ENCODE measurements at places on chromosomes 1 and 21.
A peak's percentile ranks its signal among the peaks of the same experiment; 100 is the strongest.

DNA sequence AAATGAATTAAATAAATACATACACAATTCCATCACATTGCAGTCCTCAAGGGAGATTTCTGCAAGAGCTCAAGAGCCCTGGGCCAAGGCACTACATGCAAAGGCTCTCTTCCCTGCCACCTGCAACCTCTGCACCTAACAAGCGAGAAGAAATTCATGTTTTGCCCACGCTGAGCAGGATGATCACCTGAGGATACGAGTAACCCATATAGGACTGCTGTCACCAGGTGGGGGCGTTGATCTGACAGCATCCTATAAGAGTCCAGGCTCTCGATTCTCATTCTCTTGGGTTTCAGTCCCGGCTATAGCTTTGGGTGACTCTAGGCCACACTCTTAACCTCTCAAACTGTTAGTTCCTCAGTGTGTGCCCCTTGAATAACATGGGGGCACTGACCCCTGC lies 18.7 kb upstream of the SPOCD1 start:
- DNase-seq, result no peak

DNA sequence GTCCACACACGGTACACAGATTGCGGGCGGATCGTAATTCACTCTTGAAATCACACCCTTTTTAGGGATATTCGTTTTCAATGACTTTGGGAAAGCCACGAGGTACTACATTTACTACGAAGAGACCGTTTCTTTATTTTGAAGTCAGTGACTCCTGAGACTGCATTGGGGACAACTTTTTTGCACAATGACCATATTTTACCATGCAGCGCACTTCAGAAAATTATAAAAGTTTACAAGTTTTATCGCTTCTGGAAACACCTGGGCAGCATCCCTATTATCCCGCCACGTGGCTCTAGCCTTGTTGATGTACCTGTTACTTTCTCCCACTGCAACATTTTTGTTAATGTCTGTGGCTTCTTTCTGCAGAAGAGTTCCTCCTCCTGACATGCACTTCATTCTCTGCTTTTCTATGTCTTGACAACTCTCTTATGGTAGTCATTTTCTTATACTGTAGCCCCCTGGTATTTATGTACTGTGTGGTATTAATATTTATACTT lies 1.3 kb upstream of the AKT3 start:
- no peak for DNase-seq

DNA sequence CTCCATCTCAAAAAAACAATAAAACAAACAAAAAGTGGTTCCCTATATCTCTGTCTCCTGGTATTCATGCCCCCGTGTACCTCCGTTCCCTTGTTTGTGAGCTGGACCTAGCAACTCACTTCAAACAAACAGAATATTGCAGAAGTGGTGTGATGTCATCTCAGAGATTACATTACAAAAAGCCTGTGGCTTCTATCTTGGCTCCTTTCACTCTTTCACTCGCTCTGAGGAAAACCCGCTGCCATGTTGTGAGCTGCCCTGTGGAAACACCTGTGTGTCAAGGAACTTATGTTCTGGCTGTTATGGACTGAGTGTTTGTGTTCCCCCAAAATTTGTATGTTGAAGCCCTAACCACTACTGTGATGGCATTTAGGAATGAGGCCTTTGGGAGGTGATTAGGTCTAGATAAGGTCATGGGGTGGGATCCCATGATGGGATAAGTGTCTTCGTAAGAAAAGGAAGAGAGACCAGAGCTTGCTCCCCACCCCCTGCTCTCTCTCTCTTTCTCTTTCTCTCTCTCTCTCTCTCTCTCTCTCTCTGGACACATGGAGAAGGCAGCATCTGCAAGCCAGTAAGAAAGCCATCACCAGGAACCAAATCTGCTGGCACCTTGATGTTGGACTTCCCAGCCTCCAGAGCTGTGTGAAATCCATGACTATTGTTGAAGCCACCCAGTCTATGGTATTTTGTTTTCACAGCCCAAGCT lies 7.4 kb upstream of the HYI start:
- DNase-seq, result no peak

DNA sequence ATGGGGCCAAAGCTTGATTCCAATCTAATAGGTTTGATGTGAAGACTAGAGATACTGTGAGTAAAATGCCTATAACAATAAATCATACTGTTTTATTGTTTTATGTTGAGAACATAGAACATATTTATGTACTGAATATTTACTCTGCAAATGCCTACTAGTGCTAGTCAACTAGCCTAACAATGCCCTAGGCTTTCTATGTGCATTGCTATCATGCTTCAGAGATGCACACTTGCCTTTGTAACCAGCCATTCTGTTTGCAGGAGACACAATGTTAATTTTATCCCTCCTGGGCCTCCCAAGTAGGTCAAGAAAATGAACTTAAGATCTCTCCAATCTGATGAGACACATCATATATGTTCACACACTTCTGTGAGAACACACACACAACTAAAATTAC lies 530.8 kb upstream of the BEND5 start:
- peak; percentile 51 for DNase-seq

DNA sequence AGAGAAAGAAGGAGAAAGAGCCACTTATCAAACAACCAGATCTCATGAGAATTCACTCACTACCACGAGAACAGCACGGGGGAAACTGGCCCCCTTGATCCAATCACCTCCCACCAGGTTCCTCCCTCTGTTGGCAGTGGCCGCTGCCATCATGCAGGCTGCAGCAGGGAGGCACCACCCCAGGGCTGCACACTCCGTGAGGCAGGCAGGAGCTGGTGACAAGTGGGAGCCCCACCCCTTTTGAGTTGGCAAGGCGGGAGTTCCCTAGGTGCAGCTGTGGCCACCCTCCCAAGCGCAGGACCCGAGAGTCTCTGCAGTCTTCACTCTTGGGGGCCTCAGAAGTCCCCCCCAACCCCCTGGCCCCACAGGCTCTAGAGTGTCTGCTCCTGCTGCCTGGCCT lies 83.9 kb upstream of the GJB5 start:
- no peak for DNase-seq

DNA sequence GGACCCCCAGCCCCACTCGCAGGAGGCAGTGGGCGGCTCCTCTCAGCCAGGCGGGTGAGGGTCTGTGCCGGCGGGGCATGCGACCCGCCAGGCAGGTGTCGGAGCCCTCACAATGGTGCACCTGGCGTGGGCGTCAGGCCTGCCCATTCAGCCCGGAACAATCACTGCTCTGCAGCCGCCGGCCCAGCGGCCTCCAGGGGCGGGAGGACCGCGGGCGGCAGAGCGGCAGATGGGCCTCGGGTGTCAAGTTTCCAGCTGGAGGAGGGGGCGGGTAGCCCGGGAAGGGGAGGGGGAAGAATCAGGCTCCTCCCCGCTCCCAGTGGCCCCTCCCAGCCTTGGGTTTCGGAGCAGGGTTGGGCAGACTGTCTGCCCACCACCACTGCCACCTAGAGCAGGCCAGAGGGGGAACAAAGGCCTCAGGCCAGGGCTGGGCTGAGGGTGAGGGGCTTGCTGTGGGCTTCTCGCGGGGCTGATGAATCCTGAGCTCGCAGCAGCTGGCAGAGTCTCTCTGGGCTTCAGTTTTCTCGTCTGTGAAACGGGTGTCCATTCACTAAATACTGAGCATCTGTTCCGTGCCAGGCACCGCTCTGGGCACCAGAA lies 39.5 kb upstream of the CASZ1 start:
- peak; percentile 49 for DNase-seq

GRCh38 chr1:25945761-25946160 lies 39.5 kb upstream of the STMN1 start:
- no peak for DNase-seq

DNA sequence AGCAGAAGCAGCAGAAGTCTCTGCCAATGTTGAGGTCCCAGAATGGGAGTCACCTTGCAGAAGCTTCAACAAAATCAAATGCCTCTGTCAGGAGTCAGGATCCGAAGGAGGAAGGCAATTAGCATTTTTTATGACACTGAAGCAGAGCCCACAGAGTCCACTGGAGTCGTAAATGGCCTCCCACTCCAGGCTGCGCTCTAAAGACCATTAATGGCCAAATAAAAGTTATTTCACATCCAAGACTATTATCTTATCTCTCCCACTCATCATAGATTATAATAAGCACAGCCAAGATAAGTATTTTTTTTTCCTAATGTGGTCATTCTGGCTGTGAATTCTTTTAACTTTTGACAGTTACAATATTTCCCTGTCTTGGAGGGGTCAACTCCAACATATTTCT lies 191.1 kb upstream of the C8B start:
- no peak for DNase-seq

DNA sequence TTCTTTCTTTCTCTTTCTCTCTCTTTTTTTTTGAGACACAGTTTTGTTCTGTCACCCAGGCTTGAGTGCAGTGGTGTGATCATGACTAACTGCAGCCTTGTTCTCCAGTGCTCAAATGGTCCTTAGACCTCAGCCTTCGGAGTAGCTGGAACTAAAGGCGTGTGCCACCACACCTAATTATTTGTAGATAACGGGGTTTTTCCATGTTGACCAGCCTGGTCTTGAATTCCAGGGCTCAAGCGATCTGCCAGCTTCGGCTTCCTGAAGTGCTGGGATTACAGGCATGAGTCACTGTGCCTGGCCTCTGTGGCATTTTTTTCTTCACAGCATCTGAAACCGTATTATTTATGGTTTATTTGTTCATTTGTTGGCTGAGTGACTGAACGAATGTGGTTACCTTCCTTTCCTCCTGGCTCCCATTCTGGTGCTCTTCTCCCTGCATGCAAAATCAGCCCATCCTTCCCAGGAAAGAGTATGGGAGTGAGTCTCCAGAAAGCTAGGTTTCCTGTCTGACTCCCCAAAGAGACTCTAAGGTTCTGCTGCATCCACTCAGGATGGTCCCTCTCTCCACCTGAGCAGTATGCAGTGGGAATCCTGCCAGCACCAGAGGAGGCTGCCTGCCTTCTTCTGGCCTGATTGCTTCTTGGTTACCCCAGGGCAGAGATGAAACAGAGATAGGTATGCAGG lies 155.0 kb upstream of the BEND5 start:
- DNase-seq, result peak; percentile 68

DNA sequence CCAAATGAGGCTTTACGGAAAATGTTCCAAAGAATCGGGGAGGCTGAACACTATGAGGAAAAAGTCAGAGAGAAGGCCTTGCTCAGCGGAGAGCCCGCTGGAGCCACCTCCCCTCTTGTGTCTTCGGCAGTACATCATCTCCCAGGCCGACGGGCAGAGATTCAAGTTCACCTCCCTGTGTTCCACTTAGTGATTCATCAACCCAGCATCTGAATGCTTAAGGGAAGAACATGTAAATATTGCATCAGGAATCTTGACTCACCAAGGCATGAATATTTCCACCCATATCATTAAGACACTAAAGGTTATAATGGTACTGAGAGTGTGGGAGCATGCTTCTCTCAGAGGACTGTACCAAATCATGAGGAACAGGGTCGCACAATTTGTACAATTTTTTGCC lies 172.5 kb downstream of the ST6GALNAC5 start:
- DNase-seq, result peak; percentile 95

GRCh38 chr1:111888740-111889376 lies 100.6 kb downstream of the KCND3 start:
- DNase-seq, result no peak

- no peak for DNase-seq
Measured at GRCh38 chr1:65625528-65625927, 167.2 kb upstream of the PDE4B start.

- no peak for DNase-seq
Measured at GRCh38 chr1:29749024-29749945, 513.0 kb downstream of the PTPRU start.

- DNase-seq, result no peak
Measured at GRCh38 chr21:45499970-45500577, 42.2 kb downstream of the SLC19A1 start.

DNA sequence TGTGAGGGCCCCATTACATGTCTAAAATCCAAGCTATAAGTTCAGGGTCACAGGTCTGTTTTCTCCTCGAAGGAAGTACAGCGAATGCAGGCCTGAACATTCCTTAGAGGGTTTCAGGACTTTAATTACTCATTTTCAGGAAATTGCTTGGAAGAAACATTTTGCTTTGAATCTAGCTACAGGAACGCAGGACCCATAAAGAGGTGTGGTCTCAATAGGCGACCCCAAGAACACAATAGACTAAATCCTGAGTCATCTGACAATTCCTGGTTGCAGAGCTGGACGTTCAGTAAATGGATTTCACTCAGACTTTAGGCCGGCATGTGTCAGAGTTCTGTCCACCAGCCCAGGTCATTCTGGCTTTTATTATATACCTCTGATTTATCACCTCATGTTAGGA lies 1.0 kb upstream of the ERG start:
- no peak for DNase-seq

- no peak for DNase-seq
Measured at GRCh38 chr1:114756009-114756892, 1.5 kb downstream of the CSDE1 start.

GRCh38 chr1:224922404-224923164 lies 6.9 kb upstream of the DNAH14 start:
- peak; percentile 33 for DNase-seq

GRCh38 chr1:162422662-162423375 lies 10.9 kb upstream of the SH2D1B start:
- no peak for DNase-seq

- DNase-seq, result no peak
Measured at GRCh38 chr1:228400237-228400651, 6.4 kb downstream of the TRIM11 start.

- no peak for DNase-seq
Measured at GRCh38 chr1:51726051-51726450, 109.2 kb downstream of the OSBPL9 start.

- DNase-seq, result peak; percentile 47
Measured at GRCh38 chr1:27357281-27358037, 9.3 kb downstream of the MAP3K6 start.

DNA sequence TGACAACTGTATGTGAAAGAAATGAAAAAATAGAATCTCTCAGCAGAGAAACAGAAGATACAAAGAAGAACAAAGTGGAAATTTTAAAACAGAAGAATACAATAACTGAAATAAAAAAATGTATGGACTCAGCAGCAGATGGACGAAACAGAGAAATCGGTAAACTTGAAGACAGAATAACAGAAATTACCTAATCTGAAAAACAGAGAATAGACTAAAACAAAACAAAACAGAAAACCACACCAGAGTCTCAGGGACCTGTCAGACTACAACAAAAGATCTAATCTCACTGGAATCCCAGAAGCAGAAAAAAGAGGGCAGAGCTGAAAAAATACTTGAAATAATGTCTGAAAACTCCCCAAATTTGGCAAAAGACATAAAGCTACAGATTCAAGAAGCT lies 83.0 kb downstream of the ZSWIM5 start:
- DNase-seq, result no peak

- DNase-seq, result no peak
Measured at GRCh38 chr1:12761781-12762180, 11.8 kb upstream of the PRAMEF12 start.

GRCh38 chr1:245804696-245805095 lies 649.9 kb downstream of the KIF26B start:
- DNase-seq, result no peak

GRCh38 chr1:182060877-182061276 lies 635 bp downstream of the ZNF648 start:
- DNase-seq, result no peak

- DNase-seq, result peak; percentile 78
Measured at GRCh38 chr1:228464487-228464983, 22.6 kb upstream of the RNF187 start.

- DNase-seq, result no peak
Measured at GRCh38 chr1:69535490-69535889, 32.2 kb upstream of the LRRC7 start.
